ENCODE measurements at places on chromosomes 2 and 18. TPM values are rescaled to one million over a fixed set of nuclear protein-coding genes. Genes with fewer than 3 reads are reported as not detected.

GRCh38 chr2:232478571-232479340 is 8.9 kb downstream of the ECEL1 start:
- no peak for ATAC-seq

DNA sequence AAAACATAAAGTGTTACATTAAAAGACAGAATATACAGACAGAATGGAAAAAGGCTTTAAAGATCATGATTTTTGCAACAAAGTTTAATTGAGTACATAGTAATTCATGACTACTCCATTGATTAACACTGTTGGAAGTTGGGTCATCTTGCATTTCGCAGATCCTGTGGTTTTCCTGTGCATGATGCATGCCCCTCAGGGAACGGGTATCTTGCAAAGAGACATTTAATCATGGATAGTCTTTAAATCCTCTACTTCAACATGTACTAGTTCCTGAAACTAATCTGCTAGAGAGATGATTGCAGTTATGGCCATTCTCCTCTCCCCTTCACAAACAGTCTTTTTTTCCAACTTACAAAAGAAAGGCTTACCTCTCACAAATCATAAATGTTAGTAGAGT is 155.6 kb upstream of the DSEL start:
- no peak for ATAC-seq

GRCh38 chr2:218230882-218231281 is 13.9 kb downstream of the ARPC2 start:
- ATAC-seq, result peak; percentile 78

POMC gene
- 6.1 TPM for total RNA-seq

DNA sequence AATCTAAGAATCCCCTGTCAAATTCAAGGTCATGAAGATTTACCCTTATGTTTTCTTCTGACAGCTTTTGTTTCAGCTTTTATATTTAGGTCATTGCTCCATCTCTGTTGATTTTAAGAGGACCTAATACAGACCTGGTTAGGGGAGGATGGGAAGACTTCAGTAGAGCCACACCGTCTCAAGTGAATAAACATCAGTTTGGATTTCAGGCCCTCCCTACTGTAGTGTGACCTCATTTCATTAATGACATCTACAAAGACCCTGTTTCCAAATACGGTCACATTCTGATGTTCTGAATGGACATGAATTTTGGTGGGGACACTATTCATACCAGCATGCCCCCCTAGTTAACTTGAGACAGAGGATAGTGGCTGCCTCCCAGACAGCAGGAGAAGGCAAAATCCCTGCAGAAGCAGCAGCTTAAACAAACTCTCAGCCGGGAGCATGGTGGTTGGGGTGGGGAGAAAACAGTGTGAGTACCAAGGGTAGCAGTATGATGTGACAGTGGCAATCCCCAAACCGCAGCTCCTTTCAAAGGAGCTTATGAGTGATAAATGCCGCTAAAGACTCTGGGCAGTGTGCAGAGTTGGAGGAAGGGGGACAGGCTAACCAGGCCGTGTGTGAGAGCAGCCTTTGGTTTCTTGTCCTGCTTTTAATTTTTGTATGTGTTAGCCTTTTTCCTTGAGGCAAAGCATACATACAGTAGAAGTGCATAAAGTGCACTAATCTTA is 65.9 kb upstream of the TNP1 start:
- ATAC-seq, result no peak

CD28 gene
- 382 TPM for total RNA-seq

DNA sequence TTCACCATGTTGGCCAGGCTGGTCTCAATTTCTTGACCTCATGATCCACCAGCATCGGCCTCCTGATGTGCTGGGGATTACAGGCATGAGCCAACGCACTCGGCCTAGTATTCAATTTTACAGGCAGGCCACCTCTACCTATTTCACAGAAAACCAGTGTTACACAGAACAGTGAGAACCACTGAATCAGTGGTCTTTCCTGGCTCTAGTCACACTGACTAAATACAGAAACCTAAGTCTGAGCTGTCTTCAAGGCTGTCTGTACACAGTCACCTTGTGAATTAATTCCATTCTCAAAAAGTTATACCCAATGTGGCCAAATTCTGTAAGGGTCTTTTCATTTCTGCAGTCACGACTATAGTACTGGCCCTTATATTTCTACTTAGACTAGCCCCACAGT is 3.5 kb downstream of the RNF149 start:
- ATAC-seq, result peak; percentile 48

- no peak for ATAC-seq
These were observed 169.2 kb upstream of the NABP1 start for GRCh38 chr2:191508738-191509137.

GRCh38 chr2:4618630-4619228 is 915.4 kb downstream of the DCDC2C start:
- ATAC-seq, result no peak

DNA sequence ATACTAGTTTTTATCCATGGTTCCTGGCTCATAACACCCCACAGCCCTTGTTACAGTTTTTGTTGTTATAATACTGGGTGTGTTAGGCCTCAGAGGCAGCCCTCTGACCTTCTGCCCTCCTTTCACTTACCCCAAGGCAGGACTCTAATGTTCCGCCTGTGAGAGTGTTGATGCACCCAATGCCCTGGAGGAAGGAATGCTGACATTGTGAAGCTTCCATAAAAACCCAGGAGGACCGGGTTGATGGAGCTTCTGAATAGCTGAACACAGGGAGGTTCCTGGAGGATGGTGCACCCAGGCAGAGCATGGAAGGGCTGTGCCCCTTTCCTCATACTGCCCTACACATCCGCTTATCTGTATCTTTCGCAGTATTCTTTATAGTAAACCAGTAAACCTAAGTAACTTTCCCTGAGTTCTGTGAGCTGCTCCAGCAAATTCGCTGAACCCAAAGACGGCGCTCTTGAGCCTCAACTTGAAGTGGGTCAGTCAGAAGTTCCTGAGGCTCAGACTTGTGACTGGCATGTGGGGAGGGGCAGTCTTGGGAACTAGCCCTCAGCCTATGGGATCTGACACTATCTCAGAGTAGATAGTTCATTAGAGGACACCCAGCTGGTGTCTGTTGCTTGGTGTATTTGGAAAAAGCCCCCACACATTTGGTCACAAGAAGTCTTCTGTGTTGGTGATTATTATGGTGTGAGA is 10.4 kb downstream of the STON1 start:
- ATAC-seq, result no peak

DNA sequence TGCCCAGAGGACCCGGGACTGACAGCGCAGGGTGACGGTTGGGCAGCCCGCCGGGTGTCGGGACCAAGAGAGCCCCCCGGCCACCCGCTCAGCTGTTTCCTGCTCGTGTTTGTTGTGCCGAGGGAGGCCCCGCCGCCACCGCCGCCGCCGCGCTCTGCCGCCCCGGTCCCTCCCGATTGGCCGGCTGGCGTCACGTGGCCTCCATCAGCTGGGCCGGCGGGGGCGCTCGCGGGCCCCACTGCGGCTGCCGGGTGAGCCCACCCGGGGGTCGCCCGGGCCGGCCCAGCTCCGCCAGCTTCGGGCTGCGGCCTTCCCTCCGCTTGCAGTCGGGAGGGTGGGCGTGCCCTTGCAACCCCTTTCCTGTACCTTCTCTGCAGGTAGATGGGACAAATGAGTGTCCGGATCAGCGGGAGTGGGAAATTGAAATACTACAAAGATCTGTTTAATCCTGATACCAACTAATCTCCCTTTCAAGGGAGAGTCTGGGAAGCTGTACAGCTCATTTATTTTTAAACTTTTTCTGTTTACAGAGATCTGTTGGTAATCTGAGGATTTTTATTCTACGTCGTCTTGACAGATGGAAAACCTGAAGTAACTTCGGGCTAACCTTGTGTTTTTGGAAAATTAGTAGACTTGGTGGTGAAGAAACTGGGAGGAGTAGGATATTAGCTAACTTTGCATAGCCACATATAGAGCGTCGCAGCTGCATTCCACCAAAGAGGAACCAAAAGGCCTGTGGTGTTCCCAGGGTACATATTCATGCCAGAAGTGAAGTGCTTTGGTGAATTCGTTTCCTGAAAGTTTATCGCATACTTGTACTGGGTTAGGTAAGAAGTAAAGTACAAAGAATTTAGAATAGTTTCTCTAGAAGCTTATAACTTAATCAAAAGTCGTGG is 1.2 kb downstream of the YPEL5 start:
- ATAC-seq, result no peak

GRCh38 chr2:88642278-88642677 is 15.0 kb upstream of the EIF2AK3 start:
- no peak for ATAC-seq

ONECUT2 gene
- total RNA-seq, result not detected

DNA sequence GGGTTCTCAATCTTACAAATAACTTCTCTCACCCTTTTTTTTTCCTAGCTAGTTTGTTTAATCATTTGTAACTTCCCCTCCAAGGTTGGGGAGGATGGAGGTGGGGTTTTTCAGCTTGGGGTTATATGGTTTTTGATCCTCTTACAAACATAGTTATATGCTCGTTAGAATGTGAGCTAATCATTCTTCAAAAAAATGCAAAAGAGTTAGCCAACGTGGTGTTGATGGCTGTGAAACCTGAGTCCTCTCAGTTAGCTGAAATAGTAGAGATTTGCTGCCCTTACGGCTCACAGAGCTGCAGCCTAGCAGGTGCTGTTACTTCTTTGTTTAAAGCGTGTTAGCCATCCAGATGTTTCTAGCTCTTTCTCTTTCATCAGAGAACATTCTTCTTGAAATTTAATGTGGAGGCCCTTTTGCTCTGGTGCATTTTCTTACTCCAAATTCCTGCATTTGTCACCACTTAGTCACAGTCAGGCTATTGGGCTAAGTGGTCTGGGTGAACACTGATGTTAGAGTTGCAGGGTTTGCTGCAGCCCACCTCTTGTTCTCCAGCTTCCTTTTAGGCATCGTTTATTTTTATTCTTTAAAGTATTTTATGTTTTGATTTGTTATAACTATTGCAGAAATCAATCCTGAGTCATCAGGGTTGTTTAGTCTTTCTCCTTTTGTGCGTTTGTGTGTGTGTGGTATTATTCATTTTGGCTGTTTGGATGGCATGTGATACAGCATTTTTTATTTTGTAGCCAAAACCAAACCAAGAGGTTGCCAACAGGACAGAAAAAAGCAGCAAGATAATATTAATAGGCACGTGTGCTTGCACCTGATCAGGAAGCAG is 41.1 kb downstream of the LIMS1 start:
- ATAC-seq, result peak; percentile 69

DNA sequence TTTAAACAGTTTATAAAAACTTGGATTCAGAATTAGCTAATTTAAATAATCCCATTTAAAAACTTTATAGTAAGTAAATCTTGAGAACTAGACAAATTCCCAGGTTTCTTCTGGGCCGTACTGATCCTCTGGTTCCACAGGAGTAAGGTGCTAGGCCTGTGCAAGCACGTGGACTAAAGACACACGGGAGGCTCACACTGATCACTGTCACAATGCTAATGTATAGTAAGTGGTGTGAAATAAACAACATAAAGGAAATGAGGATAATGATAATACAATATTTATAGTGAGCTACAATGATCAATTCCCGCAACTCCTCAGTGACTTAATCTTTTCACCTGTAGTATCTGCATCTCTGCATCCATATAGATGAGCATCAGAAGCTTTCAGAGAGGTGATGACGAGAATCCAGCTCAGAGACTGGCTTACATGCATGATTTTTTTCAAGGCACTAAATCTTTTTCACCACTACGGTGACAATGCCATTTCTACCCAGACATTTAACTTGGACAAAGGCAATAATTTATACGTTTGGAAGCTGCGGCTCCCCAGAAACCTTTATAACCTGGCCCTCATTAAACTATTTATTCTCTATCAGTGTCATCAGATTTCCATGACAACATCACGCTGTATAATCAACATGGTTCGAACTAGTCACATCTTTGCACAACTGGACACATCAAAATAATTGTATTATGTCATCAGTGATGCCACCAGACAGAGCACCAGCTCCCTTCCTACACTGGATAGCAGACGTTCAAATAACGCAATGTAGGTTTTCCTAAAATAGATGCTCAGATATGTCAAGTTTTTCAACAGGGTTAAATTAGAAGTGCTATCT is 196.2 kb downstream of the ZNF385B start:
- ATAC-seq, result no peak

EPB41L5 gene
- total RNA-seq, result 2.4 TPM

DNA sequence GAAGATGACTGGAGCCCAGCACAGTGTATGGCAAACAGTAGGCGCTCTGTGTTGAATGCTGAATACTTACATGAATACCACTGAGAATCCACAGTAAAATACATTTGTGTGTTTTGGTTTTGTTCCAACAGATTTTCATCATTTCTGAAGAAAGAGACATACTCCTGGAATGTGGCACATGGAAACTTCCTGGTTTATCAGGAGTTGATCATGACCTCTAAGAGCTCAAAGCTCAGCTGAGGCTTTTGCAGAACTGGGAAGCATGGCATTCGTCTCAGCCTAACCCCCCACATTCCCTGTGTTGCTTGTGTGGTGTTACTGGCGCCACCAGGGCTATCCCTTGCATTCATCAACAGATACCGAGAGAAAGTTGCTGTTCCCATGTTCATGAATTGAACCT is 316.9 kb upstream of the REV1 start:
- ATAC-seq, result no peak

DNA sequence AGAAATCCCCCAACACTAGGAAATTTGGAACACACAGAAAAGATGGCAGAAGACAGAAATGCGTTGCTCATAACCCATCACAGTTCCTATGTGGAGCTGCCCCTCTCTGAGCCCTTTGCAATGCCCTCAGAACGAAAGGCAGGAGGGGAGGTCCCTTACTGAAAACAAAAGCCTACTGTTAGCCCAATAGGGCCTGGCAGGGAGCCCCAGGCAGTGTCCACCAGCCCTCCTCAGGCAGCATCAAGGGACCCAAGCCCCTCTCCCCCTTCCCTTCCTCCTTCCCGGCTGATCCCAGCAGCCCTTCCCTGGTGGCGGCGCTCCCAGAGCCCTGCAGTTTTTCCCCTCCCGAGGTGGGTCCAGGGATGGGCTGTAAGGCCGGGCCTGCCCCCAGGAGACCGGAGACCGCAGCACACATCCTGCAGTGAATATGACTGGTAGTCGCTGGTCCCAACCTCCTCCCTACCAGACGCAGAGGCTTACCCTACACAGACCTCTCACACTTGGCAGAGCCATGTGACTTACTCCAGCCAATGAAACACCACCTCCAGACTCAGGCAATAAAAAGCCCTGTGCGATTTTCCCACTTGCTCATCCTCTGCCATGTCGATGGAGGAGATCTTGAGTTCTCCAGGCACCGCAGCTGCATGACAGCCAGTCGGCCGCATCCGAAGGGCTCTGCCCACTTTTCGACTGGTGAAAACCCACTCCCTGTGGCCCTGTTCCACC is 19.4 kb upstream of the DUSP2 start:
- peak; percentile 89 for ATAC-seq
